ENCODE measurements at places on chromosomes 5 and 9. TPM values are rescaled to one million over a fixed set of nuclear protein-coding genes. Genes with fewer than 3 reads are reported as not detected.

- no peak for DNase-seq
Observed at GRCh38 chr5:73587923-73588322, 22.4 kb downstream of the UTP15 start.

- DNase-seq = no peak
Observed at GRCh38 chr5:54273715-54274114, 36.7 kb downstream of the ARL15 start.

DNA sequence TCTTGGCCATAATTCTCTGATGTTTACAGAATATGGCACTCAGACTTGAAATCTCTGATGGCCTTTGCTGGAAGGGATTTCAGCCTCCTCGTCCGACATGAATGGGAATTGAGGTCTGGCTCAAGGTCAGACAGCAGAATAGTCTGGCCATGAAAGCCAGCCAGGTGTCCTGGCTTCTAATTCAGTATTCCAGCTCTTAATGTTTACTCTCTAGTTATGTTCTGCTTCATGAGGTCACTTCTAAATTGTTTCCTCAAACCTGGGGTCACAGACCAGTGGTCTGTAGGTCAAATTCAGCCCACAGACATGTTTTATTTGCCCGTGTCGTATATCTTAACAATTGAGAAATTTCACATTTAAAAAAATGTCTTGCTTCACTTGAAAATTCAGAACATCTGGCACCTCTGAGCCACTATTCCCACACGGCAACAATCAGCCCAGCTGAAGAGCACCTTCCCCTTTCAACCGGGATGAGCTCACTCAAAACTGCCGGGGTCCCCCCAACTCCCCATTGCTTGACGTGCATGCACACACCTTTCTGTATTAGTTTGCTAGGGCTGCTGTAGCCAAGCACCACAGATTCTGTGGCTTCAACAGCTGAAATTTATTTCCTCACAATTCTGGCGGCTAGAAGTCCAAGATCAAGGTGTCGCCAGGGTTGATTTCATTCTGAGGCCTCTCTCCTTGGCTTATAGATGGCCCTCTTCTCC lies 243.5 kb downstream of the ENC1 start:
- no peak for DNase-seq

- DNase-seq = peak; percentile 51
Observed at GRCh38 chr5:179431221-179431824, 86.1 kb upstream of the ADAMTS2 start.

The FRRS1L gene
- total RNA-seq = not detected

DNA sequence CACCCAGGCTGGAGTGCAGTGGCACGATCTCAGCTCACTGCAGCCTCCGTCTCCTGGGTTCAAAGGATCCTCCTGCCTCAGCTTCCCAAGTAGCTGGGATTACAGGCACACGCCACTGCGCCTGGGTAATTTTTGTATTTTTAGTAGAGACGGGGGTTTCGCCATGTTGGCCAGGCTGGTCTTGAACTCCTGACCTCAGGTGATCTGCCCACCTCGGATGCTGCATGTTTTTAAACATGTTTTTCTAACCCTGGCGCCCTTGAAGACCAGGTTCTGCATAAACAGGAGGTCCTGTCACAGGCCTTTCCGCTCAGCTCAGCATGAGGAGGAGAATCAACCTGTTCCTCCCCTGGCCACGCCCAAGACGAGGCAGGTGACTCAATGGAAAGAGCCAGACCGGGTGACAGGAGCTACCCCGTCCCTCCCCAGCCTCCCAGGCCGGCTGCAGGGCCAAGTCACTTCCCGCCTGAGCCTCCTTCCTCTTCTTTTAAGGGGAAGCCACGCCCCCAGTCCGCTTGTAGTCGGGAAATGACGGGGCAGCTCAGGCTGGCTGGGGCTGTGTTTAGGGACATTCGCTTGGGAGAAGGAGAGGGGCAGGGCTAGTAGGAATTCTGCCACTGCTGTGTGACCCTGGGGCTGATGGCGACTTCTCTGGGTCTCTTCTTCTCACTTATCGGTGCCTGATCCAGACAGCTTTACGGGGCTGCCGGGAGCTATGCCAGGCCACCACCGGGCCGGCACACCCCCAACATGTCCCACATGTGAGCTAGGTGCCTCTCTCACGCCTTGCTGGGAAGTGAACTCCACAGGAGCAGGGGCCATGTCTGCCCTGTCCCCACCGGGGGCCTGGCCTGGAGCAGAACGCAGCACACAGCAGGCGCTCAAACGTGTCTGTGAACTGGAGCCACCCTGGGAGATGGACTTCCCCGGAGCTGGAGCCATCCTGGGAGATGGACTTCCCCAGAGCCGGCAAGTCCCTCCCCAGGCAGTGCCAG lies 6.1 kb downstream of the NOTCH1 start:
- DNase-seq = peak; percentile 92

The PRRC1 gene
- 43.5 TPM for total RNA-seq

GRCh38 chr5:102523541-102524175 lies 24.9 kb upstream of the SLCO6A1 start:
- DNase-seq = no peak

The CDH9 gene
- not detected for total RNA-seq

The GMCL2 gene
- not detected for total RNA-seq

The IL13 gene
- 8.4 TPM for total RNA-seq

DNA sequence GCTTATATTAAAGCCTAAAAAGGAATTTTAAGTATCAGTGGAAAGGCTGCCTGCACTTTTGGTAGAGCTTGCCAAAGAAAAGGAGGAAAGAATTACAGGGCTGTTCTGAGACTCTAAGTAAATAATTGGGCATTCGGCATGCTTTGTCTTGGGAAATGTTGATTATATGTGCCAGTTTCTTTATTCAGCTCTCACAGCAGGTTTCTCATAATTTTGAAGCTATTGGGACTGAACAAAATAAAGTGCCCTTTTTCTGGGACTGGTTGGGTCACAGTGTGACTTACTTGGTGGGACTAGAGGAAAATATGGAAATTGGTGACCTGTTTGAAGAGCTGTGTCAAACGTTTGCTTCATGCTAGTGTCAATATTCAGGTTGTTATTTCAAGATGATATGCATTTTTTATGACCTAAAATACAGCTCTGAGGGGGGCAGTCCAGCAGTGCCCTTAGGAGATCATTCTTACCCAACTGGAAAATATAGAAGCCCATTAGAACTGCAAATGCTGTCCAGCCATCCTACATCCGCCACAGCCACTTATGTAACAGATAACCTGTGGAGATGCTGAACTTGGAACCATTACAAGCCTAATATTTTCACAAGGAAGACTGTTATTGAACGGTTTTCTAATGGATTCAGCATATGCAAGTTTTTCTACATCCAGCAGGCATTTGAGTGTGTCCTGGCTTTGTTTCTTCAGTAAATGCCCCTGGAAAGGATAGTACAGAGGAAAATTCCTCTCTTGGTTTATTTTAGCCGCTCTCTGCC lies 122.4 kb downstream of the SNCAIP start:
- DNase-seq = no peak

GRCh38 chr9:88280816-88281382 lies 107.3 kb upstream of the SPIN1 start:
- no peak for DNase-seq

The TAF1L gene
- total RNA-seq = not detected

DNA sequence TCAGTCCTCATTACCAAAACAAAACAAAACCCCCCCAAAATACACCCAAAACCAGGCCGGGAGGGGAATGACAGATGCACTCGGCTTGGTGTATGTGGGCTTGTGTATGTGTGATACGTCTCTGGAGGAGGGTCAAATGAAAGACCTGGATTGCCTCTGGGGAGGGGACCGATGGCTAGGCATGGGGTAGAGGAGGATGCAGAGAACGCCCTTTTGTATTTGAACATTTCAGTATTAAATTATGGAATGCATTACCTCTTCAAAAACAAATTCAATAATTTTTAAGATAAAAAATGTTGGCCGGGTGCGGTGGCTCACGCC lies 61.4 kb downstream of the LMX1B start:
- no peak for DNase-seq

- no peak for DNase-seq
Observed at GRCh38 chr5:92544596-92544995, 1036.4 kb downstream of the NR2F1-AS1 start.

GRCh38 chr5:102955488-102955887 lies 164.4 kb downstream of the GIN1 start:
- no peak for DNase-seq

- no peak for DNase-seq
Observed at GRCh38 chr5:34831303-34831702, 7.7 kb upstream of the TTC23L start.

The CAMK2A gene
- total RNA-seq = not detected

The KCNMB1 gene
- total RNA-seq = not detected

GRCh38 chr5:179610903-179611265 lies 12.6 kb downstream of the HNRNPH1 start:
- no peak for DNase-seq

The CKMT2 gene
- not detected for total RNA-seq

DNA sequence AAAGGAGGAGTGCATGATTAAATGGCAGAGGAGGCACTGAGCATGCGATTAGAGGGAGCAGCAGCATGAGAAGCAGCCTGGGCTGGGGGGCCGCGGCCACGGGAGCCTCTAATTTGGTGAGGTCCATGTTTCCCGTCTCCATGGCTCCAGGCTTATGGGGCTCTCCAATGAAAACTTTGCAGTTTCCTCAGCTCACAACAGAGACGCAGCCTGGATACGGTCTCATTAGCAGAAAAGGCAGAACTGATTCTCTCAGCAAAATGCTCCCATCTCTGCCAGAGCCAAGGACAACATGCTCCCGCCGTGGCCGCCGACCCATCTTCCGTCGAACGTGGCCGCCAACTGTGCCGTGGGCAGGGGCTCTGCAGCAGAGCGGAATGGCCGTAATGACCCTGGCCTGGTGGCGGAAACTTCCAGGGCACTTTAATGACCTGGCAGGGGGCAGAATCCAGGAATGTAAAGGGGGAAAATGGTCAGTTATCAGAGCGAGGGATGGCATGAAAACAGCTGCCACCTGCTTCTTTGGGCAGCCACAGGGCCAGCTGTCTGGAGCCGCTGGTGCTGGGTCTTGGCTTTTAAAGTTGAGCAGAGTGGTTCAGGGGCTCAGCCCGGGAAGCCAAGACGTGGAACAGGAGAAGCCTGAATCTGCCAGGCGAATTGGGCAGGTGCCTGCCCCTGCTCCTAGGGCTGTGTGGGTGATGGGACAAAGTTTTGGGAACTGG lies 76.5 kb downstream of the COL5A1 start:
- DNase-seq = no peak

DNA sequence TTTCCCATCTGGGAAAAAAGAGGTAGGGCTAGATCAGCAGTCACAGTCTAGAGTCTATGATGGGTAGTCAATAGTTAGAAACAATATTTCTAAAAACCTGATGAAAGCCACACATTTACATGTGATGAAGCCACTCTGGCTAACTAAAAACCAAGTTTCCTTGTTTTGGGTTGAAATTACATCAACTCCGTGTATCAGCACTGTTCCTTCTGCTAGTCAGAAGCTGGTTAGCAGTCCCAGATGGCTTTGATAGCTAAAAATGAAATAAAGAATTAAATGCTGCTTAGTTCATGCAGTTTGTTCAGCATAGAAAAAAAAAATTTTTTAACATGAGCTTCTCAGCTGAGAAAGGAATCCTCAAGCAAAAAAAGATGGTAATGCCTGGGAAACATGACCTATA lies 136.7 kb downstream of the FAM114A2 start:
- DNase-seq = no peak

GRCh38 chr5:7811715-7812114 lies 39.2 kb downstream of the CFAP90 start:
- DNase-seq = no peak

DNA sequence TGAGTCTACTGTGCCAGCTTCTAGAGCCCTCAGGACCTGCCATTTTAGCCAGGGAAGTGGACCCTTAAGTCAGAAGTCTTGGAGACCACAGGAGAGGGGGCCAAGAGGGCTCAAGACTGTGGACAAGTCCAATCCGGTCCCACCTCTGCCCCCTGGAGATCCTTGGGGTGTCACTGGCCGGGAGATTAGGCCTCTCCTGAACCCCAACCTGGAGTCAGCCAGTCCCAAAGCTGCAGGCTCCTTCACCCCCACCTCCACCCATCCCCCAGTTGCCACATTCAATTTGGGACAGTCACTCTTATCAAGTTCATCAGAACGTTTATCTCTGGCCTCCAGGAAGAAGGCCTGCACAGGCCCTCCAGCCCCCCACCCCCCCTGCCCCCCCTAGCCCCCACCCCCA lies 290 bp downstream of the SLC23A1 start:
- DNase-seq = no peak

DNA sequence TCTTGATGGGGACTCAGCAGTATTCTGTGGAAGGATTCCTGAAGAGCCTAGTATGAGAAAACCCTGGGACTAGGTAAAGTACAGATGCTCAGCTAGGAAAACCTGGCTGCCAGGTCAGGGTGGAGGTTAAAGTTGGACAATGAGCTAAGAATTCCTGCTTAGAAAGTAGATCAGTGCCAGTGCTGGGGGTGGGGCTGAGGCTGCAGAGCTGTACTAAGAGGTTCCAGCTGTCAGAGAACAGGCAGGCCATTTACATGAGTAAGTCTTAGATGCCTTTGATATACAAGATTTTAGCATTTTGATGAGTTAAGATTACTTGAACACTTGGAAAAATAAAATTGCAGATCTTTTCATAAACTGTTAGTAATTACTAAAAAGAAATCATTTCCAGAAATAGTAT lies 332.3 kb upstream of the NUDT12 start:
- no peak for DNase-seq

DNA sequence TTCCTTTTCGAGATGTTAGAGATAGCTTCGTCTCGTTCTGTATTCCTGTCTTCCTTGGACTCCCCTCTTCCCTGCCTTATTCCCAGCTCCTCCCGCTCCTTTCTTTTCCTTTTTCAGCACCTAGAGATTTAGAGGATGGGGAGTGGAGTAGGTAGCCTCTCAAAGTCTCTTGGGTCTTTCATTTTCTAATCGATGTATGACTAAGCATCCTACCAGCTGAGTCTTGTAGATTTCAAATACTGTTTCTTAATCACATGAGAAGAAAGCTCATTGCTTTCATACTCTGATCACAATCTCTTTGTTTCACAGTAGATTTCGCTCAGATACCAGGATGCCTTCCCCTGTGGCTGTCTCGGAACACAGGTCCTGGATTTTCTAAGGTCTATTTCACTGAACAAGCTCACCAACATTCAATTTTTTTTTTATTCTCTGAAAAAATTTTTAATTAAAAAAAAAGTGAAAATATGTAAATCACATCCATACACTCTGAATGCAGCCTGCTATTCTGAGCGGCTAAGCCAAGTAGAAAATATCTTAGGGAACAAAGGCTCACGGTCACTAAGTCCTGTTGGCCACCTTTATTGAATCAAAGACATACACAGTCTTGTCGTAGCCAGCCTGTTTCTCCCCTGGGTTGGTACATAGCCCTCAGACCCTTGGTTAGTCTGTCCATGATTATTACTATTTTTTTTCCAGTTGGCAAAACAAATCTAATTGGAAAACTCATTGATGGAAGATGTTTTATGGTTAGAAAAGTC lies 413.8 kb downstream of the KDM4C start:
- no peak for DNase-seq

GRCh38 chr5:135208555-135208902 lies 174.5 kb upstream of the PITX1 start:
- DNase-seq = no peak

DNA sequence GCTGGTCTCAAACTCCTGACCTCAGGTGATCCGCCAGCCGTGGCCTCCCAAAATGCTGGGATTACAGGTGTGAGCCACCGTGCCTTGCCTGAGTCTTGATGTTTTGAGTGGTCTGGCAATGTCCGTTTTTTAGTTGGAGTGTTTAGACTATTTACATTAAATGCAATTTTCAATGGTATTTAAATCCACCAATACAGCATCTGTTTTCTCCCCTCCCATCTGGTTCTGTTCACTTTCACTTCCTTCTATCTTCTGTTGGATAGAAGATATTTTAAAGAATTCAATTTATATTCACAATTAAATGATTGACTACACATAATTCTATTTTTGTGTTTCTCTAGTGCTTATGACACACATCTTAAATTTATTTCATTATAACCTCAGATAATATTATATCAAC lies 26.0 kb upstream of the PCAT7 start:
- DNase-seq = no peak

- no peak for DNase-seq
Observed at GRCh38 chr9:81032831-81033230, 656.5 kb downstream of the TLE1 start.
